ENCODE measurements at places on chromosomes 3 and 15.

DNA sequence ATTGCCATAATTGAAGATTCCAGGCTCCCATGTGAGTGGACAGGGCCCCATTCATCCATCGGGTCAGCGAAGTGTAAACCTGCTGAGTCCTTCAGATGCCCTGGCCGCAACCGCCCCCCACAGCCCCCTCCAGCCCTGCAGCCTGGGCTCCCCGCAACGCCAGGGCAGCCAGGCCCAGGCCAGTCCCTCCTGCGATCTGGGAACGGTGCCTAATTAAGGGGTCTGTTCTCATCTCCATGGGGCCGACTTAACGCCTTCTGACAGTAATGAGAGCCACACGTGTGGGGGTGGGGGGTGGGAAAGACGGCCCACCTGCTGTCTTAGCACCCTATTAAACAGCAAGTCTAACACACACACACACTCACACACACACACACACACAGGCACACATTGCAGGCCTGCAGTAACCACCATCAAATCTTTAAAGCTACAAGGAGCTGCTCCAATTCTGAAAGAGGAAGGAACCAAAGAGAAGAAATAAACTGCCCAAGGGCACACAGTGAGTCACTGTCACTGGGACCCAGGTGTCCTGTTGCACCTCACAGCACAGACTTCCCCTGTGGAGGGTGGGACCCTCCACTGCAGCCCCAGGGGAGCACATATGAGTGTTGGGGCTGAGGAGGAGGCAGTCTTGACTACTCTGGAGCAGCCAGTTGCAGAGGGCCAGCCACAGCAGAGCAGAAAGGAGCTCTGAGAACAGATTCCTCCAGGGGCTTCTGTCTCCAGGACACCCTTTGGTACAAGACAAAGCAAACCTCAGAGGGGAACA lies 31.8 kb upstream of the HES1 start:
- peak; percentile 88 for DNase-seq

- DNase-seq, result no peak
Measured at GRCh38 chr15:25673351-25673750, 189.8 kb downstream of the ATP10A start.

DNA sequence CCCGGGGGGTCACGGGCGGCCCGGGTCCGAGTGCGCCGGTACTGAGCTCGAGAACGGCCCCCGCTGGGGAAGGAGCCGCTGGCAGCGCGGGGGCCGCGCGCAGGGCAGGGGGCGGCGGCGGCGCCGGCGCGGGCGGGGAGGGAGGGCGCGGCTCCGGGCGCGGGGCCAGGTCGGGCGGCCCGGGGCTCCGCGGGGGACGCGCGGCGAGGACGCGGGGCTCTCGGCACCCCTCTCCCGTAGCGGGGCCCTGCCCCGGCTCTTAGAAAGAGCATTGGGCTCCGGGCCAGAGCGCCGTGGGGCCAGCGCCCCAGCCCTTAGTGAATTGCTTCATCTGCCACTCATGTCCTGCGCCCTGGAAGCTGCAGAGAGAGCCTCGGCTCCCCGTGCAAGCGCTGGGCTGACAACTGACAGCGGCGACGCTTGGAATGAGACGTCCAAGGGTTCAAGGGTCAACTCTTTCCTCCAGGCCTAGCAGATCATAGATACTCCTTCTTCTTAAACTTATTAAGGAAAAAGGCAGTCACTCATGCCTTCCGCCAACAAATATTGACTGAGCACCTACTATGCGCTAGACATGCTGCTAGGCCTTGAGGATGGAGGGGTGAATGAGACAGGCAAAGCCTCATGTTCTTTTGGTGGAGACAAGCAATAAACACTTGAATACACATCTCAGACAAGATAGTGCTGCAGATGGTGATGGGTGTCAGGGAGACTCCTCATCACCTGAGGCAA lies 140.8 kb downstream of the SMAD6 start:
- peak; percentile 65 for DNase-seq

DNA sequence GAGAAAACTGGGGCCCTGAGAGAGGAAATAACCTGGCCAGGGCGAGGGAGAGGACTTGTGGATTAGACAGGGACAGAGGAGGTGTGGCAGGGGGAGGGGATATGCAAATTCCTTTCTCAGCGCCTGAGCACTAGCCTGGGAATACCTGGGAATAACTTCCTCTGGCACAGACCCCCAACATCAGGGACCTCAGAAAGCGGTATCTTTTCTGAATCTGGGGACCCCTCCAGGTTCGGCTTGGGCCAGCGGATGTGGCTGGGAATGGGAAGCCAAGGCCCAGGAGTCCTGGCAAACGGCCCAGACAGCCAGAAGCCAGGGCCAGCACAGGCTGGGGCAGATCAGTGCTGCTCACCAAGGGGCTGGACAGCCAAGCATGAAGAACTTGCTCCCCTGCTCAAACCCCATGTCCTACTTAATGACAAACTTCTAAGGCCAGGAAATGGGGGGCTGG lies 9.2 kb upstream of the ACSBG1 start:
- no peak for DNase-seq

GRCh38 chr15:100572362-100572983 lies 29.5 kb downstream of the LINS1 start:
- peak; percentile 56 for DNase-seq

DNA sequence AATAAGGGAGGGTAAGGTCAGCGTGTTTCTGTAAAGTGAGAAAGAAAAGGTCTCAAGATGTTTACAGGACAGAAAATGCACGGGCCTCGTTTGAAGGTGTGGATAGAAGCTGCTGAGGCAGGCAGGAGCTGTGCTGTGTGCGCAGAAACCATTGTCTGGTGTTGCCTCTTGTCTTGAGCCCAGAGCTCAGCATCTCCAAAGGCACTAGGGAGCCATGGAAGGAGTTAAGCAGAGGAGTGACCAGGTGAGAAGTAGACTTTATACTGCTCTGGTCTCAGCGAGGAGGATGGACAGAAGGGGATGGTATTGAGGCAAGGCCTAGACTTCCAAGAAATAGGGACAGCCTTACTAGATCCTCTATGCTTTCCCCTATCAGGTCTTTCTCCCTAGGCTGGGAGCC lies 13.0 kb downstream of the CAND2 start:
- no peak for DNase-seq

- peak; percentile 28 for DNase-seq
Measured at GRCh38 chr3:184820525-184820924, 8.6 kb downstream of the VPS8 start.

- DNase-seq, result no peak
Measured at GRCh38 chr3:45387171-45387570, 1.2 kb upstream of the LARS2 start.

GRCh38 chr15:40470423-40471104 lies at the start of gene CHST14:
Gene CHST14 (plus strand): TSS chr15:40470984. CDS start chr15:40471214, 230 bp downstream.
- peak; percentile 70 for DNase-seq

GRCh38 chr3:31227131-31227562 lies 305.6 kb upstream of the STT3B start:
- DNase-seq, result peak; percentile 96

- peak; percentile 89 for DNase-seq
Measured at GRCh38 chr3:72270072-72270681, 485.2 kb upstream of the PROK2 start.

GRCh38 chr3:7962301-7962700 lies 539.3 kb upstream of the LMCD1 start:
- DNase-seq, result no peak

- DNase-seq, result no peak
Measured at GRCh38 chr3:101193957-101194356, 126.4 kb downstream of the IMPG2 start.

GRCh38 chr15:77822631-77823230 lies 190.0 kb upstream of the LINGO1 start:
- DNase-seq, result no peak

GRCh38 chr15:81901319-81901718 lies 144.5 kb downstream of the MEX3B start:
- DNase-seq, result no peak

- DNase-seq, result no peak
Measured at GRCh38 chr3:155069729-155070128, 10.4 kb upstream of the MME start.

GRCh38 chr15:39118510-39118909 lies 462.4 kb upstream of the THBS1 start:
- DNase-seq, result no peak

DNA sequence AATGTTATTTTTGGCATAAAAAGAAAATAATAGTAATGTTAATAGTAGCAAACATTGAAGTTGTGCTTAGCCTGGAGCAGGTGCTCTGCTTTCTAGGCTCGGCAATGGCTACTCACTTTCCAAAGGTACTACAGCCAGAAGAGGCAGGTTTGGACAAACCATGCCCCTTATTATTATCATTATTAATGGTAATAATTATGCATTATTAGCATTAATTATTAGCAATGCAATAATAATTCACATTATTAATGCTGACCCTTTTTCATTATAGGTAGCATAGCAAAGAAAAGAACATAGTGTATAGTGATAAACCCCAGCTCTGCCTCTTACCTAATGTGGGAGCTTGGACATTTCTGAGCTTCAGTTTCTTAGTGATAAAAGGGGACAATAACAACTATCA lies 171.4 kb downstream of the EDEM1 start:
- DNase-seq, result no peak

- DNase-seq, result peak; percentile 9
Measured at GRCh38 chr3:32237670-32238452, 619 bp upstream of the CMTM8 start.

GRCh38 chr15:57892181-57892580 lies 173.3 kb downstream of the ALDH1A2 start:
- no peak for DNase-seq

- peak; percentile 32 for DNase-seq
Measured at GRCh38 chr15:65980824-65981456, 111.6 kb downstream of the RAB11A start.

- DNase-seq, result no peak
Measured at GRCh38 chr15:85404176-85404917, 23.9 kb downstream of the AKAP13 start.

DNA sequence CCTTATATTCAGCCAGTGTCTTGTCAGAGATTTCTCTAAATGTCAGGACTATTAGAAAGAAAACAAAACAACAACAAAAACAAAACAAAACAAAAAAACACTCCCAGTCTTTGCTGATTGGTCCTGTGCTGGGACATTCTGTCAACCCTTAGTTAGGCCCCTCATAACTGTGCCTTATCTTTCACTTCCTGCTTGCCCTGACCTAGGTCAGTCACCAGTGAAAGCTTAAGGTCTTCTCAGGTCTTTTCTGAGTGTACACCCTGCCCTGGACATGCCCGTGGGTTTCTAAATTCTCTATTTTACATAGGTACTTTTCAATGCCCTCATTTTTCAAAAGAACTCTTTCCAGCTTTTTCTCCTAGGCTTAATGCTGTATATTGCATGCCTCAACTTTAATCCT lies 454.1 kb downstream of the GRM7 start:
- DNase-seq, result no peak

DNA sequence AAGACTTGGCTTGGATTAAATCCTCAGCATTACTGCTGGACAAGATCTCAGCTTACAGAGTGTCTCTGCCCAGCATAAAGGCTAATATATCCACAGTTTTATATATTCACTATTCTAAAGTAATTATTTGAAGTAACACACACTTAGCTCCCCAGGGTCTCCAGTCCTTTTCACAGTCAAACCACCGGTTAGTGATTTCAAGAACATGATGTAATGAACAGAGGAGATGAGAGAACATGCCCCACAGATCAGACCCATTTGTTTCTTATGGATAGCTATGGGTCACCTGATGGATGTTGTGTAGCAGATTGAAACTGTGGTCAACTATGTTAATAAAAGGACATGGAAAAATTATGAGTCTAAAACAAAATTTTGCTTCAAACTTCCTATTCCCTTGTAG lies 44.8 kb upstream of the MRPL3 start:
- DNase-seq, result no peak

GRCh38 chr15:96992817-96993216 lies 662.3 kb downstream of the NR2F2 start:
- no peak for DNase-seq

DNA sequence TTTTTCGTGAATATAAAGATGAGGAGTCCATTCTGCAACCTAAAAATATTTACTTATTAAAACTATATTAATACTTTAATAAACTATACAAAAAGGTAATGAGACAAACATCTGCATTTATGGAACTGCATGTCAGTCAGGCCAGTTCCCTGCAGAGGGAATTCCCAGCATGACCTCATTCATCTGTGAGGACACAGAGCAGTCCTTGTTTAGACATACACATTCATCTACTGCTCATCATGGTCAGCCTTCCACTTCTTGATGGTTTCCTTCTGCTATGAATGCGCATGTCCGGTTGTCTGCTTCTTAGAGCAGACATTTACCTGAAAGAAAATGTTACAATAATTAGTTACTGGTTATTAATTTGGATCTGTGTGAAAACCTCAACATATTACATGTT lies 3.3 kb upstream of the ACTR8 start:
- no peak for DNase-seq

DNA sequence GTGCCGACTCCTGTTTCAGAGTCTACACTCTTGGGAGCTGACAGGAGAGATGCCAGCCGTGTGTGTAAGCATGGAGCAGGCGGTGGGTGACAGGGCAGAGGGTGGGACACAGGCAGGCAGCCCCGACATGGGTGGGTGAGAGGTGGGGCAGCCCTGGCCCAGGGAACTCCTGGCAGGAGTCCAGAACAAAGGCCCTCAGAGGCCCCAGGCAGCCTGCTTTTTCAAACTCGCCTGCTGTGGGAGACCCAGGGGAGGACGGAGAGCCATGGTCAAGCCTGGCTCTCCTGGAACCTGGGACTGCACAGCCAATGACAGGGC lies 29.3 kb upstream of the SLC41A3 start:
- DNase-seq, result no peak

- no peak for DNase-seq
Measured at GRCh38 chr15:61480295-61480694, 251.2 kb upstream of the RORA start.

DNA sequence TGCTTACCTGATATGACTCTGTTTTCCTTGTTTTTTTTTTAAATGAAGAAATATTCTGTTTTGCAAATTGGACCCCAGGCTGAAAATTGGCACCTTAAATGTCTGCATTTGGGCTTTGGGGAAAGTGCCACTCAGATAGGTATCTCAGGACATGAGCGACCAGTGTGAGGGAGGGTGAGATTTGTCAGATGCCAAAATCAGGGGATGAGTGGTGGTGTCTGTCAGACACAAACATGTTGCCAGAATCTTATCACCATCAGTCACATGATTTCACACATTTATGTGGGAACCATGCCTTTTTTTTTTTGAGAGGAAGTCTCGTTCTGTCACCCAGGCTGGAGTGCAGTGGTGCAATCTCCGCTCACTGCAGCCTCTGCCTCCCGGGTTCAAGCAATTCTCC lies 75.6 kb upstream of the OSBPL11 start:
- no peak for DNase-seq

- no peak for DNase-seq
Measured at GRCh38 chr3:139534992-139535879, 4.3 kb downstream of the RBP1 start.

DNA sequence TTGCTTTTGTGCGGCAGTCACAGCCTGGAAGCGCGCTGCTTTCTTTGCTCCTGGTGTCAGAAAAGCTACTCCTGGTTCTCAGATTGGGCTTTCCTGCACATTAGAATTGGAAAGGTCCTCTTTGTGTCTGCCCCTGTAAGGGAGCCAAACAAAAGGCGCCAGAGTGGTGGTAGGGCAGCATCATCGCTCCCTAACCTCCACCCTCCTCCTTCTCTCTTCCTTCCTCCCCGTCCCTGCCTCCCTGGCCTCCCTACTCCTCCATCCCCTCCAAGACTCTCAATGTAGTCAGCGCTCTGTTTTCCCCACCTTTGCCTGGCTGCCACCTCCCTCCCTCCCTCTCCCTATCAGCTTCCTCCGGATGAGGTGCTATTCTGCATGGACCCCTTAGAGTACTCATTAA lies 65.3 kb downstream of the SH3GL3 start:
- DNase-seq, result no peak

- no peak for DNase-seq
Measured at GRCh38 chr3:179560791-179561190, 1.9 kb upstream of the ACTL6A start.
